ENCODE measurements at places on chromosomes 6 and 20.

- DNase-seq: no peak
Observed at GRCh38 chr6:25124216-25124715, 154.9 kb upstream of the CARMIL1 start.

GRCh38 chr6:121733234-121733633 lies 297.8 kb downstream of the GJA1 start:
- no peak for DNase-seq

- DNase-seq: no peak
Observed at GRCh38 chr6:167207527-167207926, 49.7 kb upstream of the GPR31 start.

- no peak for DNase-seq
Observed at GRCh38 chr6:119459207-119459974, 109.8 kb upstream of the MAN1A1 start.

GRCh38 chr20:47038566-47039560 lies 144.2 kb downstream of the EYA2 start:
- DNase-seq: no peak

DNA sequence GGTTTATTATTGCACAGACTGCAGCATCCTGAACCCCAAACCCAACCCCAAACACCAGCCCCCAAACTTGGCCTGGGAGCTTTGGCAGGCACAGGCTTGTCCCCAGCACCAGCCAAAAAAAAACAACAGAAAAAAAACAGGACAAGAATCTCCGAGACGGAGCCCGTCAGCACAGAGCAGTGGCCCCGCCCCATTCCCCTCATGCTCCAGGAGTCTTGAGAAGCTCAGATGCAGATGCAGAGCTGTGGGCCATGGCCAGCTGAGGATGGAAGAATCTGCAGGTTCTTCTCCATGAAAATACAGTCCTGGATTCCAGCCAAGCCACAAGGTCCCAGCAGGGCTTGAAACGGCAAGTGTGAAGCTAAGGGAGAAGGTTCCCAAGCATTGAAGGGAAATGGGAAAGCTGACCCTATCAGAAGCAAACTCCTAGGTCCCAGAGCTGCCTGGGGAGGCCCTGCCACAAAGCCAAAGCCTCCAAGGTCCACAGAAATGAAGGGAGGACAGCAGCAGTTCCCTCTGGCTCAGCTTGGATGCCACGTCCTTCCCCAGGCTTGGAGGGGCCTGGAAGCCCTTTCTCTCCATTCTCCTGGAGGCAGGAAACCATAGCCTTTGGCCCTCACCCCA lies 75.2 kb downstream of the JPH2 start:
- no peak for DNase-seq

GRCh38 chr6:72636215-72636614 lies 14.4 kb downstream of the KCNQ5 start:
- no peak for DNase-seq

- DNase-seq: no peak
Observed at GRCh38 chr20:34989118-34989517, 33.5 kb downstream of the MYH7B start.

GRCh38 chr6:142118925-142119324 lies 13.8 kb upstream of the GJE1 start:
- no peak for DNase-seq

Measured in hematopoietic multipotent progenitor cell treated with erythropoietin and hydrocortisone succinate and interleukin-3 and kit ligand, for 15 days (in vitro differentiated cells).